ENCODE measurements at places on chromosomes 12 and 14.

- DNase-seq, result no peak
These were observed 27.9 kb downstream of the BORCS5 start for GRCh38 chr12:12384571-12385340.

- DNase-seq, result no peak
These were observed 8.3 kb downstream of the C3AR1 start for GRCh38 chr12:8057839-8058238.

DNA sequence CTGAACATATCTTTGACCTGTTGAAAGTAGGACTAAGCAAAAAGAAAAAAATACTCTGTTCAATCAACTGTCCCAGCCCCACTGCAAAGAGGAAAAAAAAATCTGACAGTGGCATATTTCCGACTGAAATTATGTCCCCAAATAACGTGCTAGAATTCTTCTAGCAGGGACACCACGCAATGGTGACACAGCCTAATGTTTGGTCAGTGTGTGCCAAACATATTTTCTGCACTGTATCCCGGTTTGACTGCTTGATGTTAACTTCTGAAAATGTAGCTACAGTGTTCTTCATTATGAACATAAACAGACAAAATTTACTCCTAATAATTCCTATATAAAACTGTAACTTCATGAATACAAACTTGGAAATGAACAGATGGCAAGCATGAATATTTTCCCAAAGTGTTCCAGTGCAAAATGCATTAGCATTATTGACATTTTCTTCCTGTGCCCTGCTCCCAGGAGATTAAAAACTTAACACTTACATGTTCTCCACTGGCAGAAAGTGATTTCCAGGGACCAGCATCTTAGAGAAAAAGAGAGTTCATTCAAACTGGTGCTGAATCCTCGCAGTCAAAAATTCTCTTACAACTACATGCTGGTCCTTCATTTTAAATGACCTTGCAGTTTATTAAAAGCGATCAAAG lies 72.4 kb upstream of the SYT1 start:
- no peak for DNase-seq

DNA sequence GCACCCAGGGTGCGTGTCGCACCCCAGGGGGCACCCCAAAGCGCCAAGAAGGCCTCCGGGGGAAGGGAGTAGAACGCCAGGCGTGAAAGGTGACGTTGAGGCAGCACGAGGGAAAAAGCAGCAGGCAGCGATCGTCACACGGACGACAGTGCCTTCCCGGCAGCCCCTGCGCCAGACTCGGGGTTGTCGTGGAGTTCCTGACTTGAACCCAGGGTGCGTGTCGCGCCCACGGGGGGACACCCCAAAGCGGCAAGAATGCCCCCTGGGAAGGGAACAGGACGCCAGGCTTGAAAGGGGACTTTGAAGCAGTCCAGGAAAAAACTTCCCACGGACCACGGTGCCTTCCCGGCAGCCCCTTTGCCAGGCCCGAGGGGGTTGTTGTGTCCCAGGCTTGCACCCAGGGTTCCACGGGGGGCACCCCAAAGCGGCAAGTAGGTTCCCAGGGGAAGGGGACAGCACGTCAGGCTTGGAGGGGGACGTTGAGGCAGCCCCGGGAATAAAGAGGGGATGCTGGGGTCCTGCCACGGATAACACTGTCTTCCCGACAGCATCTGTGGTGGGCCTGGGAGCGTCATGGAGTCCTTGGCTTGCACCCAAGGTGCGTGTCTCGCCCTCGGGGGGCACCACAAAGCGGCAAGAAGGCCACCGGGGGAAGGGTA lies 159.2 kb upstream of the ALG10B start:
- no peak for DNase-seq

DNA sequence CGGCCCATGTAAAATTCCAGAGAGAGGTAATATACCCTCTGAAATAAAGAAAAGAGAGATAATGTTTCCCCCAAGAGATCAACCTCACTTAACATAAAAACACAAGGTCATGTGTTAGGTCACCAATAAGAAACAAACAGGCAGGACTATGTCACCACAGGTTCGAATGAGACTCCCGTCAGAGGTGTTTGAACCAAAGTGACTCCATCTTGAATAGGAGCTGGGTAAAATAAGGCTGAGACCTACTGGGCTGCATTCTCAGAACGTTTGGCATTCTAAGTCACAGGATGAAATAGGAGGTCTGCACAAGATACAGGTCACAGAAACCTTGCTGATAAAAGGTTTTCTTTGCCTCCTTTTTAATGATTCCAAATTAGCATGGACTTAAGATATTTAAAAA lies 6.5 kb downstream of the PYGL start:
- DNase-seq, result no peak

GRCh38 chr14:69630360-69630759 lies 19.0 kb downstream of the SUSD6 start:
- no peak for DNase-seq

GRCh38 chr12:69900720-69901131 lies 75.7 kb downstream of the MYRFL start:
- peak; percentile 38 for DNase-seq

GRCh38 chr12:117967512-117967911 lies 1.3 kb downstream of the KSR2 start:
- DNase-seq, result no peak

DNA sequence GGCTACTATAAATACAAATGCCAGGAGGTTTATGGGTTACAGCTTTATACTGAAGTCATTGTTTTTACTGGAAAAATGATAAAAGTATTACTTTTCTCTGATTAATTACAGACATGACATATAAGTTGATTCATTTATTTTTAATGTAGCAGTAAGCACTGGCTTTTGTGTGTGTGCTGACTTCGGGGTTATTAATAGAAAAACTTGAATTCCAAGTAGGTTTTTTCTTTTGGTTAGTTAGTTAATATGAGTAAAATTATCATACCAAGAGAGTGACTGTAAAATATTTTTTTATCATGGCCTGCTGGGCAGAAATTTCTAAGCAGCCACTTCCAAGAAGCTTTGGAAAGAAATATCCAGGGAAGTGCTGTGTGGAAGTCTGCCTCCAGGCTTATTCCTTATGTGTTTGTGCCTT lies 56.4 kb downstream of the IFT81 start:
- no peak for DNase-seq

DNA sequence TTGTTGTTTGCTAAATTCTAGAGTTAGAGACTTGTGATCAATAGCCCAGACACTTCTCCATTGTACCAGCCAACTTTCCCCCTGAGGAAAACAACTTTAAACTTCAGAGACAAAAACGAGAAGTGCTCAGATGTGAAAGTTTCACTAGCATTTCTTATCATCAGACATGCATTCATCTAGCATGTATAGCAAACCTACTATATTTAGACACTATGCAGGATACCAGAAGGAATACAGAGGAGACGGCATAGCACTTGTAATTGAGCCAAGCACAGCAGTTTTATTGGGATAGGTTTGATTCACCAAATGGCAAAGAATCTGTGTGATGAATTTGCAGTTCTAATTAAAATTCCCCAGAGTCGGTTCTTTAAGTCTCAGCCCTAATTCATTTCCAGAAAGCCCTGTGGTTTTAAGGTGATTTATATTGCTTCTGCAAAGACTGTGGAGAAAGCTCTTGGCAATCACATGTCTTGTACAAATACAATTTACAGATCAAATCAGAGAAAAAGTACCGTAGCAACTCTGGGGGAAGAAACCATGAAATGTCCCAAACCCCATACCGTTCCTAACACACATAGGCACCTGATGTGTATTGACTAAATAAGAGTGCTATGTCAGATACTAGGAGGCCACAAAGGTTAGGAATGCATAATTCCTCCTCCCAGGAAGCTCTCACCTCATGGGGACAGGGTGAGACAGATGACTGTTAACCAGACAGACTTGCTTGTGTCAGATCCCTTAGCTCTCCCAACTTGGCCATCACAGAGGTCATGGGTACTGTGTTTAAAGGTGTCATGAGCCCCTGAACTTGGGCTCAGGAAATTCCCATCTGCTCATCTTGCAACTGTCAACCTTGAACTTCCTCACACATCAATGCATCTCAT lies 69.6 kb upstream of the KRAS start:
- no peak for DNase-seq

DNA sequence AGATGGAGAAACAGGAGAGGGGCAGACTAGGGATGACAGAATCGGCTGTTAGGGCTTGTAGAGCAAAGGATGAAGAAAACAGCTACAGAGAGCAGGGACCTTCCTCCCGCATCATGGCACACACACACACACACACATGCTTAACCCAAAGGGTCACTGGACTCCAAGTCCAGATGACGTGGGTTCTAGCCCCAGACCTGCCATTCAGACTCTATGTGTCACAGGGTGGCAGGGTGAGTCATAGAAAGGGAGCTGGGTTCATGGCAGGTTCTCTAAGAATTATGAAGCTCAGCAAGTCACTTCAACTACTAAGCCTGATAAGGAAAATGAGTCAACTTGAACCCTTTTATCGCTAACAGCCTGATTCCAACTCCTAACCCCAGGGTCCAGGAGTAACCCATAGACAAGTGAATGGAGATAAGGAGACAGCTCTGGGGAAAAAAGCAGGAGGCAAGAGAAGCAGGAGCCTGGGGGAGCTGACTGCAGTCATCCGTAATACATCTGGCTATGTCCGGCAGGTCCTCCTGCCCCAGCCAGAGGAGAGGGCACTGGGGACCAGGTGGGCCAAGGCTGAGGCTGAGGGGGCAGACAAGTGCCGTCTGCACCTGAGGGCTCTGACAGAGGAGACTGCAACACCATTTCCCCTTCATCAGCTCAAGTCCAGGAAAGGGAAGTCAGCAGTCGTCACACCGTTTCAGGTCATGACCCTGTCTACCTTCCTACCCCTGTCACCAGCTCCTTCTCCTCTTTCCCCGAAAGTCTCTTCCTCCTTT lies 3.6 kb upstream of the TNFRSF1A start:
- no peak for DNase-seq

DNA sequence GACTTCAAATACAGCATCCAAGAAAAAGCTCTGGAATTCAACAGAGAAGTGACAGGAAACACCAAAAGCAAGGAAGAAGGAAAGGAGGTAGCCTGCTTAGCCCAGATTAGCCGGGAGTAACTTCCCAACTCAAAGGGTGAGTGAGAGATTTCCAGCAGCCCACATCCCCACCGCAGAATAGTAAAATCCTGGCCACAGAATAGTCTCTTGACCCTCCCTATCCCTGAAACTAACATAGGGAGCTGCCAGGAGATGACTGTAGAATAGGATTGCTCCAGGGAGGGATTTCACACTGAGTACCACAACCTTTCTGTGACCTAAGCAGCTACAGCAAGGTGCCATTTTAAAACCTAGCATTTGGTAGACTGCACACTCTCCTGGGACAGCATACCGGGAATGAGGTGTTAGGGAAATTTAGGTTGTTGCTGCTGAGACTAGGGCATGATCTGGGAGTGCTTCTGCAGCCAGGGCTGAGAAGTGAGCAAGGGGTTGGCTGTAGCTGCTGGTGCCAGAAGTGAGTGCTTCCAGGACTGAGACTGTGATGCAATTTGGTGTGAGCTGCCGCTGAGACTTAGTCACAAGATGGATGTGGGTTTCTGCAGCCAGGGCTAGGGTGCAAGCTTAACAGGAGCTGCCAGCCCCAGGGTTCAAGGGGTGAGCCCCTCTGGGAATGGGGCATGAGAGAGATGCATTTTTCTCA lies 66.0 kb downstream of the TMTC3 start:
- DNase-seq, result no peak

DNA sequence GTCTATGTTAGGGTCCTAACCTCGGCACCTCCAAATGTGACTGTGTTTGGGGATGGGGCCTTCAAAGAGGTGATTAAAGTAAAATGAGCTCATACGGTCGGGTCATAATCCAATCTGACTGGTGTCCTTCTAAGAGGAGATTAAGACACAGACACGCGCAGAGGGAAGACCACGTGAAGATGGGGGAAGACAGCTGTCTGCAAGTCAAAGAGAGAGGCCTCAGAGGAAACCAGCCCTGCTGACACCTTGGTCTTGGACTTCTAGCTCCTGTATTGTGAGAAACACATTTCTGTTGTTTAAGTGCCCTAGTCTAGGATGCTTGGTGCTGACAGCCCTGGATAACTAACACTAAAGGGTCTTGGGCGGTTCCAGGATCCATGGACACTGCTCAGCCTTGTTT lies 109.6 kb downstream of the DICER1 start:
- no peak for DNase-seq

DNA sequence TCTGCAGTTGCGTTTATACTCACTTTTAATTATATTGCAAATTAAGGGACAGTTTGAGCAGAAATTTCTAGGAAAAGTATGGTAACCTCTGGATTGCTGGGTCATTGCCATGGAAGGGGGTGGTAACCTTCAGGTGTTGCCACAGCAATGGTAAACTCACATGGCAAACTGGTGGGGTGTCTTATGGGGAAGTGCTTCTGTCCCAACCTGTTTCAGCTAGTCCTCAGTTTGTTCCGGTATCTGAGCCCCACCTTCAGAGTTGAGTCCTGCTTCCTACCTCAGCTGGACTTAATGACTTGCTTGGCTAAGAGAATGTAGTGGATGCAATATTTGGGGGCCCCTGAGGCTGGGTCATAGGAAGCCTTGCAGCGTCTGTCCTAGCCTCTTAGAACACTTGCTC lies 7.3 kb upstream of the CLMN start:
- DNase-seq, result no peak

GRCh38 chr14:95609398-95609990 lies 74.6 kb downstream of the GLRX5 start:
- no peak for DNase-seq

GRCh38 chr12:50258167-50258551 lies 25.2 kb downstream of the LIMA1 start:
- DNase-seq, result no peak

GRCh38 chr12:13379531-13380188 lies 183.1 kb downstream of the EMP1 start:
- no peak for DNase-seq

GRCh38 chr12:8052679-8053078 lies 13.5 kb downstream of the C3AR1 start:
- no peak for DNase-seq

- DNase-seq, result no peak
These were observed 136.4 kb upstream of the LGR5 start for GRCh38 chr12:71303199-71303598.

- no peak for DNase-seq
These were observed 353.0 kb downstream of the BTG1 start for GRCh38 chr12:91792597-91792996.

DNA sequence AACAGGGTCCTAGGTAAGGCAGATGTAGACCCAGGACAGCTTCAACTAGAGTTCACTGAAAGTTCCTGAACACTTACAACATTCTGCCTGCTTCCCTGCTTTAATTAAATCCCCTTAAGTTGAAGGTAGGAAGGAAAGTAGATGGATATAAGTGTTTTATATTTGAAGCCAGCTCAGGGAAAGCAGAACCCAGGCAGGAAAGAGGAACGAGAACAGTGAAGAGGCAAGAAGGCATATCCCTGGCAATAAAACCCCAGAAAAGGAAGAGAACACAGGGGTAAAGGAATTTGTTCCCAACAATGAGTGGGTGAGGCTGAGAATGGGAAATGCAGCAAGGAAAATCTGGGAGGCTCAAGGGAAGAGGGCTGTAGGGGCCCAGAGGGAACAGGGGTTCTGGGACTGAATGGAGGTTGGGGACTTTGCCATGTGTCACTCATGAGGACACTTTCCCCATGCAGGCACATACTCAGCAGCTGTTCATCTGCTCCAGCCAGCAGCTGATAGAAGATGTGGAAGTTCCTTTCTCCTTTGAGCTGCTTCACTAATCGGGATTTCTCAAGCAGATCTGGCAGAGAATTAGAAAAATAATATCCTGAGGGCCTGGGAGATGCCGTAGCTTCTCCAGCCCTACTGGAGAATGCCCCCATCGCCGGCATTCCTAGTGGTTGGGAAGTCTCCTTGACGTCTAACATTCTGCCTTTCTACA lies 3.7 kb downstream of the MYO1A start:
- no peak for DNase-seq

GRCh38 chr14:68511129-68512047 lies 281.5 kb downstream of the ZFP36L1 start:
- DNase-seq, result no peak
